Activated naive CD8-positive, alpha-beta T cell treated with anti-CD3 and anti-CD28 coated beads, Interleukin-2, amount 50 U/mL, for 16 hours (primary cell): ENCODE measurements at places on chromosomes 5 and 9.

GRCh38 chr9:107999890-108000289 lies 510.3 kb upstream of the KLF4 start:
- no peak for DNase-seq

DNA sequence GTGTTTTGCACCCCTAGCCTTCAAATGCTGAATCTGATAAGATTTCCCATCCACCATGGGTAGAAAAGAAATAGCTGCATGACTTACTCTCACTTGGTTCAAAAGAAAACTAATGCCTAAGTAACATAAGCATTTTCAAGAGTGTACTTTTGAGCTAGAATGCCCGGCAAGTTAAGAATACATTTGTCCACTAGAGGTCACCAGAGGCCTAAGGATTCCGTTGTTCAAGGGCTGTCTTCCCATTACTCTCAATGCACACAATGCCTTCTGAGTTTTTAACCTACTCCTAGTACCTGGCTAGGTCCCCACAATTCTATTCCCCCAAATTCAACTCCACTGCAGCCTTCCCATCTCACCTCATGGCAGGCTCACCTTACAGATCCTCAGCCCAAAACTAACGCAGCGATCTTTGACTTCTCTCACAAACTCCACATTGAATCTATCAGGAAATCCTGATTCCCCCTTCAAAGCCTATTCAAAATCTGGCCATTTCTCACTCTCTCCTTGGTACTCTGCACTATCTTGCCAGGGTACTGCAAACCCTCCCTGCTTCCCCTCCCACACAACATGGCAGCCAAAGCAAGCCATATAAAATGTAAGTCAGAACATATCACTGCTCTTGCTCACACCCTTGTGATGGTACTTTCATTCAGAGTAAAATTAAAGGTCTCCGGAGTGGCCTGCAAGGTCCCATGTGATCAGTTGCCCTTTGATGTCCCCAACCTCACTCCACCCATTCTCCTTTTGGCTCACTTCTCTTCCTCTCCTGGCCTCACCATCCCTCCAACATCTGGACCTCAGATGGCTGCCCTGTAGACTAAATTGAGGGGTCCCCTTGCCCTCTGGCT lies 13.4 kb downstream of the OXCT1 start:
- peak; percentile 30 for DNase-seq

DNA sequence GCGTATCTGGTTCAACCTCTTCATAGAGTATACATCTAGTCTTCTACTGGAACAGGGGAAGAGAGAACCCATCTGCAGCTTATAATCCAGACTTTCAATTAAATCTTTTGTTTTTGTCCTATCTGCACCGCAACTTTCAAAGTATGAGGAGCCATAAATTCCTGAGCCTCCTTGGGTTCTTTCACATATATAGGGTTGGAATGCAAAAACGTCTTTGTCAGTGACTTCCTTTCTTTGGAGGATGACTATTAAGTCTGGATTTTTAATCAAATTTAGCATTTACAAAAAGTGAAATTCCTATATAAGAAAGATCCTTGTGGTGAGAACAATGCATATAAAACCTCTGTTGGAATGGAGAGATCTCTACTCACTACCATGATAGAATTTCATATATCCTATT lies 370.8 kb downstream of the TMEM38B start:
- no peak for DNase-seq

GRCh38 chr9:69211424-69212036 lies 37.5 kb downstream of the TJP2 start:
- no peak for DNase-seq

DNA sequence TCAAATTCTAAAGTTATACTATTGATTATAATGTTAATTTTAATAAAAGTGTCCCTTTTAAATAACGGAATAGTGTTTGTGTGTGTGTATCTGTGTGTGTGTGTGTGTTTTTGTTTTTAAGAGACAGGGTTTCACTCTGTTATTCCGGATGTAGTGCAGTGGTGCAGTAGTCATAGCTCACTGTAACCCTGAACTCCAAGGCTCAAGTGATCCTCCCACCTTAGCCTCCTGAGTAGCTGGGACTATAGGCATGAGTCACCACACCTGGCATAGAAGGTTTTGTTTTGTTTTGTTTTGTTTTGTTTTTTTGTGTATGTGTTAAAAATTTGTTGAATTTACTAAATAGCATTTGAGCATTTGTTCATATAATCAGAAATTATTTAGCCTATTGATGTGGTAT lies 64.6 kb downstream of the YTHDC2 start:
- no peak for DNase-seq

DNA sequence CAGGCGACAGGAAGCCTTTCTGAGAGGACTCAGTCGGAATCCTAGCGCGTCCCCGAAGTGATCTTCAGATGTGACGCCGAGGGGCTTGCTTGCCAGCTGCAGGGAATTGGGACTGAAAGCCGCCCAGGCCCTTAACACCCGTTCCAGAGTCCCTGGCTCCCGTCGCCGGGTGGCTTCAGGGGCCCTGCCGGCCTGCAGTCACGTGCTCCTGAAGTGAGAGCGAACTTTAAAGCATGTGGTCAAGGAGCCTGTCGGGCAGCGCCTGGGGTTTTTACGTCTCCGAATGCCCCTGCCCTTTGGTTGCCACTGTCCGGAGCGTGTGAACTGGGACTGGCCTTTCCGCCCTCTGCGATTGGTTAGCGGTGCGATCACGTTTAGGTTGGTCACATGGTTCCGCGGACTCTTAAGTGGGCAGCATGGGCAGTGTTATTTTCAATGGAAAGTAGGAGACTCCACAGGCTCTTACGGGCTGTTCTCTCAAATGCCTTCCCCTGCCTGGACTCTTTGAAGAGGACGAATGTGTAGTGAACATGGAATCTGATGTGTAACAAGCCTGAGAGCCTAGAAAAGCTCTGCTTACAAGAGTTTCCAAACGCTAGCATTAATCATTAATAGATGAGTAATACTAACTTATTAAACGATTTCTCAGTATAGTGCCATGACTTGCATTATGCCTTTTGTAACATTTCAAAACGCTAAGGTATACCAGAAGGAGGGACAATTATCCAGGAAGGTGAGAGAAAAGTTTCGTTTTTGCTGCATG lies 1.9 kb downstream of the VLDLR start:
- DNase-seq, result no peak

GRCh38 chr9:70392189-70392588 lies 22.3 kb downstream of the KLF9 start:
- DNase-seq, result no peak

- no peak for DNase-seq
These were observed 479.0 kb downstream of the CAAP1 start for GRCh38 chr9:26413611-26414010.

- no peak for DNase-seq
These were observed 104.1 kb downstream of the UGCG start for GRCh38 chr9:112000743-112001142.

GRCh38 chr9:93823245-93824072 lies 131.7 kb downstream of the BARX1 start:
- DNase-seq, result no peak

DNA sequence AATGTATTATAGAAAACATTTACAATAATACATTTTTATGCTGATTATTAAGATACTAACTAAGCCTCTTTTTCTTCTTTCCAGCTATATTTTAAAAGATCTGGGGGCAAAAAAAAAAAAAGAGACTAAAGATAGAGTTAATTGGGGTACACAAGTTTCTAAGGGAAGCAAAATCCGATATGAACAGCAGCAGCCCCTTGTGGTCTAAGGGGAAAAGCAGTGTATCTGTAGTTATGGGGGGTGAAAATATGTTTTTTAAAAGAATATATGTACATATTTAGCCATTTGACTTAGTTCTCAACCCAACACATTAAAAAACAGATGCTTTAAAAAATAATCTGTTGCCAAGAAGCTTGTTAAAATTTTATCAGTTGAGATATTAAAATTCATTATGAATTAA lies 134.3 kb upstream of the POU5F2 start:
- DNase-seq, result no peak

GRCh38 chr9:131734165-131734610 lies 5.7 kb downstream of the RAPGEF1 start:
- no peak for DNase-seq

DNA sequence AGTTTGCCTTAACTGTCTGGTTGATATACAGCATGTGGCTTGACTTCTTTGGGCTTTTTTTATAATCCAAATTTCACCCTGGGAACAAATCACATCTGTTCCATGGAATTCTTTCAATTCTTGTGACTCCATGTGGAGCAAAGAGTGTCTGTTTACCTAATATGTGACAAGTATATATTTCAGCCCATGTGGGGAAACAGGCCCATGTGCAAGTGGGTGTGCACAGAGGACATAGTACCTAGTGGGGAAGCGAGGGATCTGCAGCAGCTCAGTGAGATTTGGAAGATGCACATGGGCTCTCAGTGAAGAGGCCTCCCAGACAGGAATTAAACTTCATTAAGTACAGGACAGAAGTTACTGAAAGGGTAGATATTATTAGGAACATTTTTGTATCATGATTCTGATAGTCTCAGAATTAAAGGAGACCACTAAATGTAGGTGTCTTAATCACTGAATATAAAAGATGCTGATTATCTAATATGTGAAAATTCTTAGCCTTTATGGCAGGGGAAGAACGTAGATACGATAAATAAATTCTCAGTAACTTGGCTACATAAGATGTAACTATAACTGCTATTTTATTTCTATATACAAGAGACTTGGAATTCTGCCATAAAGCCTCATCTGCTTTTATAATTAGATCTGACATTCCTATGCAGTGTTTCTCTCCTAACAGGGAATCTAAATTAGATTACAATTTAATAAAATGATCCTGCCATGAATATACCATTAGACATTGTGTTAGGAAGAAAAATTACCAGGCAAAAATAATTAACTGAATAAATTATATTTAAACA lies 181.2 kb downstream of the SLC12A2 start:
- no peak for DNase-seq

- DNase-seq, result no peak
These were observed 155.8 kb downstream of the MYO10 start for GRCh38 chr5:16780325-16780724.

GRCh38 chr5:42267091-42267490 lies 156.1 kb upstream of the GHR start:
- DNase-seq, result no peak

DNA sequence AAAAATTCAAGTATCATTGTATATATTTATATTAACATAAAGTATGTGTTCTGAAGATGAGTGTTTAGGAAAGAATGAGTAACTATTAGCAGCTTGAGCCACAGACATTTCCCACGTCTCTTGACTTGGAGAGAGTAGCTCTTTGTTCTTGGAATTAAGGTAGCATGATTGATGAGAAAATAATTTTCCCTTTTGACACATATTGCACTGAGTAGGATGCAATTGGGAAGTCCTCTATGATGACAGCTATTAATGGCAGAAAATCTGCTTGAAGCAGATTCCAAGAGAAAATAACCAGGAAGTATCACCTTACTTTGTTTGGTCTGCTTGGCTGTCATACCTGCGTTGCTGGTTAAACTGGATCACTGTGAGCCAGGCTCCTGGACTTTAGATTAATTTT lies 204.8 kb downstream of the TLE4 start:
- no peak for DNase-seq

- DNase-seq, result no peak
These were observed 56.8 kb downstream of the FGF10 start for GRCh38 chr5:44332285-44332971.

- DNase-seq, result no peak
These were observed 20.8 kb upstream of the PTBP3 start for GRCh38 chr9:112354081-112354743.

DNA sequence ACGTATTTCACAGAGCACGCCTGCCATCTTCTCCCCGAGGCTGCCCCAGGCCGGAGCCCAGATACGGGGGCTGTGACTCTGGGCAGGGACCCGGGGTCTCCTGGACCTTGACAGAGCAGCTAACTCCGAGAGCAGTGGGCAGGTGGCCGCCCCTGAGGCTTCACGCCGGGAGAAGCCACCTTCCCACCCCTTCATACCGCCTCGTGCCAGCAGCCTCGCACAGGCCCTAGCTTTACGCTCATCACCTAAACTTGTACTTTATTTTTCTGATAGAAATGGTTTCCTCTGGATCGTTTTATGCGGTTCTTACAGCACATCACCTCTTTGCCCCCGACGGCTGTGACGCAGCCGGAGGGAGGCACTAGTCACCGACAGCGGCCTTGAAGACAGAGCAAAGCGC lies 9.6 kb downstream of the QRFP start:
- DNase-seq, result no peak

GRCh38 chr5:170638051-170638450 lies 134.2 kb downstream of the KCNIP1 start:
- DNase-seq, result no peak

- no peak for DNase-seq
These were observed 54.8 kb upstream of the CPEB4 start for GRCh38 chr5:173833196-173833985.

- no peak for DNase-seq
These were observed 5.8 kb upstream of the NUP214 start for GRCh38 chr9:131119600-131119999.

DNA sequence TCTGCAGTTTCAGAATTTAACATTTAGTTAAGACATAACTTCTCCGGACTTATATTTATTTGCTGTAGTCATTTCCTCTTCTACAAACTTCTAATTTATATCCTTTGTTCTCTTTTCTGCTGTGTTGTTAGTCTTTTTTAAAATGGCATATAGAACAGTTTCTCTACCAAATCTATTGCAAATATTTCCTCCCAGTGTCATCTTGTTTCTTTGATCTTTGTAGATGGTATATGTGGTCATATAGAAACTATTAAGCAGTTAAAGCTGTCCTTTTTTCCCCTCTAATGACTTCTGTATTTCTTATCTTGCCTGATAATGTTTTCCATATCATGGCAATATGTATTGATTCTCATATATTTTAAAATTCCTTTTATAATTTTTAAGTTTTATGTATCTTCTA lies 264.5 kb downstream of the MCTP1 start:
- DNase-seq, result no peak

- no peak for DNase-seq
These were observed 597 bp downstream of the SLC31A1 start for GRCh38 chr9:113221800-113222481.

- no peak for DNase-seq
These were observed 2.8 kb downstream of the SNCB start for GRCh38 chr5:176627582-176627981.

- no peak for DNase-seq
These were observed 28.3 kb downstream of the SMIM23 start for GRCh38 chr5:171813813-171814490.

GRCh38 chr9:37994639-37995347 lies 74.2 kb downstream of the SHB start:
- DNase-seq, result no peak

- no peak for DNase-seq
These were observed 35.9 kb upstream of the HRH2 start for GRCh38 chr5:175621971-175622370.

- no peak for DNase-seq
These were observed 106.3 kb upstream of the SSBP2 start for GRCh38 chr5:81856948-81857928.

- no peak for DNase-seq
These were observed 8.9 kb upstream of the ELOVL7 start for GRCh38 chr5:60852940-60853339.

DNA sequence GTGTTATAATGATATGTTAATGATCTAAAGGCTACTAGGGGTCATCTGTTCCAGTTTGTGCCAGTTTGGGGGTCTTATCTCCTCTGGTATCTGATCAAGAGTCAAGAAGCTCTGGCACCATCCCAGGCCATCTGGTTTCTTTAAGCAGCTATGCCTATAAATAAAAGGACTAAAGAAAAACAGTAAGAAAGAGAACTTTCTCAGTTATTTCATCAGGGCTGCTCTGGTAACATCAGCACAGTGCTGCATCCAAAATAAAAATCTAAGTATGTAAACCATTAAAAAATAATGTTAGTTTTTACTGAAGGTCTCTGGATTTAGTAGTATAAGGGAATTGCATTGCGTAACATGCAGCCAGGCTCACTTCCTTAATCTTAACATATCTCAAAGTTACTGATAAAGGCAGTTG lies 185.0 kb downstream of the NR2F1-AS1 start:
- no peak for DNase-seq

GRCh38 chr5:154373326-154373725 lies 72.5 kb upstream of the SAP30L start:
- DNase-seq, result no peak
